A549 treated with CpdA at 1 μM for 4 hours (cell line): ENCODE measurements at places on chromosomes 5 and 9. TPM values are rescaled to one million over a fixed set of nuclear protein-coding genes. Genes with fewer than 3 reads are reported as not detected.

Gene KCNIP1
- total RNA-seq = not detected in 5 replicates

Gene C8G
- 0.54 to 1.9 TPM (median 1.2 TPM) in 5 replicates for total RNA-seq

Gene SPARC
- total RNA-seq = 15.0 to 28.3 TPM (median 21.6 TPM) in 5 replicates

Gene CDKN2B-AS1
- total RNA-seq = not detected in 5 replicates

Gene PCDHB11
- total RNA-seq = 0.06 to 0.14 TPM (median 0.09 TPM) in 5 replicates

Gene PCDHB12
- 0.07 TPM in 1 of 5 replicates, not detected in the others for total RNA-seq

Gene PRRC1
- total RNA-seq = 44.7 to 51.4 TPM (median 51.1 TPM) in 5 replicates

Gene PCDHGB3
- 0.15 to 0.35 TPM (median 0.20 TPM) in 5 replicates for total RNA-seq

Gene TOMM5
- total RNA-seq = 308 to 352 TPM (median 333 TPM) in 5 replicates

Gene WDR31
- total RNA-seq = 0.64 to 1.4 TPM (median 1.2 TPM) in 5 replicates

Gene IL9
- not detected in 5 replicates for total RNA-seq

Gene PCDHB5
- total RNA-seq = 1.2 to 1.9 TPM (median 1.5 TPM) in 5 replicates

Gene CDC20B
- 0.07 to 0.16 TPM (median 0.12 TPM) in 5 replicates for total RNA-seq

Gene SH2D3C
- 0.03 to 0.16 TPM (median 0.13 TPM) in 4 of 5 replicates, not detected in the other for total RNA-seq

Gene LCN12
- 0.51 to 2.0 TPM (median 1.1 TPM) in 5 replicates for total RNA-seq

Gene WDR70
- 10.4 to 13.8 TPM (median 12.6 TPM) in 5 replicates for total RNA-seq

Gene PCDHB6
- total RNA-seq = 0.89 to 1.2 TPM (median 1.1 TPM) in 5 replicates

Gene FOXE1
- 3.4 to 4.2 TPM (median 3.8 TPM) in 5 replicates for total RNA-seq

Gene IFNA10
- not detected in 5 replicates for total RNA-seq

Gene PITX1
- 19.3 to 35.2 TPM (median 34.6 TPM) in 5 replicates for total RNA-seq

Gene PHF24
- 0.06 to 0.26 TPM (median 0.16 TPM) in 5 replicates for total RNA-seq

Gene FGF1
- 0.13 to 1.3 TPM (median 0.32 TPM) in 5 replicates for total RNA-seq

Gene SLC28A3
- not detected in 5 replicates for total RNA-seq

Gene C1QTNF3
- 0.15 to 0.22 TPM (median 0.15 TPM) in 3 of 5 replicates, not detected in the others for total RNA-seq

Gene SPINK4
- not detected in 5 replicates for total RNA-seq

Gene ADRA1B
- 7.5 to 10.2 TPM (median 9.9 TPM) in 5 replicates for total RNA-seq
